ENCODE measurements at places on chromosomes 4 and X. TPM values are rescaled to one million over a fixed set of nuclear protein-coding genes. Genes with fewer than 3 reads are reported as not detected.
A peak's percentile ranks its signal among the peaks of the same experiment; 100 is the strongest.

Gene CNGA1
- total RNA-seq = not detected

Gene ALAS2
- not detected for total RNA-seq

Gene BEX1
- not detected for total RNA-seq

Gene SRPX2
- not detected for total RNA-seq

Gene APLN
- not detected for total RNA-seq

Gene UGT2B17
- not detected for total RNA-seq

DNA sequence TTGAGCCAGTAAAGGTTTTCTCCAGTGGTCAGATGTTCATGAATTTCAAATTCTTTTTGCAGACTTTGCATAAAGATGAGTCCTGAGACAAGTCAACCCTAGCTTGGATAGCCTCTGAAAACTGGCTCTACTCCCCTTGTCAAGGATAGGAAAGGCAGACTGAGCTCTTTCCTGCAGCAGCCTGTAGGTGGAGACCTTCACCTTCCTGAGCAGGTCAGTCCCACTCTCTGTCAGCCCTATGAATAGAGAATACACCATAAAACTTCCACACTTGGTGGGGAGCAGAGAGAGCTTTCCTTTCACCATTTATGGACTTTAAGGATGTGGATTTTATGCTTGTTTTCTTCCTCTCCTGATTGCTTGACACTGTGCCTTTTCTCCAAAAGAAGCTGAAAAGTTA is 41.9 kb downstream of the PCDH19 start:
- no peaks in the 10 kb centered on the region for H3K36me3 ChIP-seq
- DNase-seq = no peak

- no peaks in the 10 kb centered on the region for H3K4me1 ChIP-seq
- no peak overlapping the region for H3K27ac ChIP-seq
- no peak overlapping the region for H3K4me3 ChIP-seq
- no peaks in the 10 kb centered on the region for H3K27me3 ChIP-seq
- no peaks in the 10 kb centered on the region for H3K36me3 ChIP-seq
Observed at GRCh38 chr4:188175288-188175687, 36.0 kb downstream of the TRIML1 start.

DNA sequence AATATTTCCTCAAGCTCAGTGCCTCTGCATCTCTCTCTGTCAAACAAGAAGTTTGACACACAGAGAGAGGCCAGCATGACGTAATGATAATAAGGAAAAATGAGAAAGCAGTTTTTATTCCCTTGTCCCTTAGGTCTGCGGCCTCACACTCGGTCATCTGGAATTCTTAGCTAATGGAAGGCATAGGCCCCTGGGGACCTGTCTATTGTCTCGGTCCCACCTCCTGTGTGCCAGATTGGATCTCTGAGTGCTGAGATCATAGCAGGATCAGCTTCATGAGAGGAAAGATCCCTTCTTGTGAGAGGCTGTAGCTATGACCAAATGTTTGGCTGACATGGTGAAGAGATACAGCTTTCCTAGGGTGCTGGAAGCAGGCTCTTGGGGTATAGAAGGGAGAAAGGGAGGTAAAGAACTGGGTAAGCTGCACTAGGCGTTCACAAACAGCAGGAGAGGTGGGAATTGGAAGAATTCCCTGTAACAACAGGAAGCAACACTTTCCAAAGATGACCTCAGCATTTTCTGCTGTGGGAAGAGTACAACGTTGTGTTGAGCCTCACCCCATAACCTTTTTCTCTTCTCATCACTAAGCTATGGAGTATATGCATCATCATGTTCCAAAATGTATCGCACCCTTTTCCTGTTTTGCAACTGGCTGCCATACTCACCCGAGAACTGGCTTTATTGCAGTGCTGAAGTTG is 20.2 kb downstream of the TMEM31 start:
- no peak for DNase-seq
- H3K4me1 ChIP-seq = peaks cover 3% of the 10 kb centered on the region

DNA sequence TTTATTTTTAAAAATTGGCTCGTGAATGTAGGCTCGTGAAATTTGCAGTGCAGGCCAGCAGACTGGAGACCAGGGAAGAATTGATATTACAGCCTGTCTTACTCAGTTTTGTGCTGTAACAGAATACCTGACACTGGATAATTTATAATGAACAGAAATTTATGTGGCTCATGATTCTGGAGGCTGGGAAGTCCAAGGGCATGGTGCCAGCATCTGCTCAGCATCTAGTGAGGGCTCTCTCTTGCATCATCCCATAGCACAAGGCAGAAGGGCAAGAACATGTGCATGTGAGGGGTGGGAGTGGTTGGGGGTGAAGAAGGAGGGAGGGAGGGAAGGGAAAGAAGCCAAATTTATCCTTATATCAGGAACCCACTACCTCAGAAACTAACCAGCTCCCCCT is 13.7 kb upstream of the CLTRN start:
- H3K27ac ChIP-seq = no peak overlapping the region
- DNase-seq = no peak

DNA sequence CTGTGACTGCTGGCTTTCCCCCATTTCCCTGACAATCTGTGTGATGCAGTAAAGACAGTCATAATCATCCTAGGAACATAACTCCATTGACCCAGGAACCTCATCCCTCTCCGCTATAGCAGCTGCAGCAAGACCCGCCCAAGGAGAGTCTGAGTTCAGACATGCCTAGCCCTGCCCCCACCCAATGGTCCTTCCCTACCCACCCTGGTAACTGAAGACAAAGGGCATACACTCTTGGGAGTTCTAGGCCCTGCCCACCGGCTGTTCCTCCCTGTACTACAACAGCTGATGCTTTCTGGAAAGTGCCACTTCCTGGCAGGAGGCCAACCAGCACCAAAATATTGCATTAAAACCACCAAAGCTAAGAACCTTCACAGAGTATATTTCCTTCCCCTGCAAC is 1035.6 kb downstream of the C4orf33 start:
- H3K27ac ChIP-seq = no peak overlapping the region
- H3K36me3 ChIP-seq = no peaks in the 10 kb centered on the region
- no peak for DNase-seq
- no peak overlapping the region for H3K4me3 ChIP-seq
- H3K4me1 ChIP-seq = no peaks in the 10 kb centered on the region
- H3K27me3 ChIP-seq = no peaks in the 10 kb centered on the region

DNA sequence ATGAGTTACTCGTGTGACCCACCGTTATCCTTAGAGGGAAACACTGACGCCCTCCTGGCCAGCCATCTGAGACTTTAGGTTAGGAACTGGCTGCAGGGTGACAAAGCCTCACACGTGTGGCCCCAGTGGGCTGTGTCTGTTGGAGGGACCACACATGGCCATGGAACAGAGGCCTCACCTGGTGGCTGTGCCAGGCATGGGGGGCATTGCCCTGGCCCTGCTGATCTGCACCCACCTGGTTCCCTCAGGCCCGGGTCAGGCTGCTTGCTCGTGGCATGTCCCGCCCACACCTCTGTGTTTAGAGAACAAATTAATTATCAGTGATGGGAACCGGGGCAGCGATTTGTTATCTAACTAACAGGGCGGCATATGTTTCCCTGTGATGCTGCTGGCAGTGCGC is 100.9 kb upstream of the PSAPL1 start:
- no peaks in the 10 kb centered on the region for H3K36me3 ChIP-seq
- no peak overlapping the region for H3K27ac ChIP-seq
- H3K4me3 ChIP-seq = no peak overlapping the region
- peaks cover 1% of the 10 kb centered on the region for H3K4me1 ChIP-seq
- DNase-seq = no peak
- H3K27me3 ChIP-seq = no peaks in the 10 kb centered on the region

- H3K4me3 ChIP-seq = no peak overlapping the region
- no peaks in the 10 kb centered on the region for H3K36me3 ChIP-seq
- H3K27ac ChIP-seq = no peak overlapping the region
- H3K27me3 ChIP-seq = peaks cover 3% of the 10 kb centered on the region
- no peaks in the 10 kb centered on the region for H3K4me1 ChIP-seq
- no peak for DNase-seq
Observed at GRCh38 chrX:69279234-69279633, 114.0 kb upstream of the PJA1 start.

DNA sequence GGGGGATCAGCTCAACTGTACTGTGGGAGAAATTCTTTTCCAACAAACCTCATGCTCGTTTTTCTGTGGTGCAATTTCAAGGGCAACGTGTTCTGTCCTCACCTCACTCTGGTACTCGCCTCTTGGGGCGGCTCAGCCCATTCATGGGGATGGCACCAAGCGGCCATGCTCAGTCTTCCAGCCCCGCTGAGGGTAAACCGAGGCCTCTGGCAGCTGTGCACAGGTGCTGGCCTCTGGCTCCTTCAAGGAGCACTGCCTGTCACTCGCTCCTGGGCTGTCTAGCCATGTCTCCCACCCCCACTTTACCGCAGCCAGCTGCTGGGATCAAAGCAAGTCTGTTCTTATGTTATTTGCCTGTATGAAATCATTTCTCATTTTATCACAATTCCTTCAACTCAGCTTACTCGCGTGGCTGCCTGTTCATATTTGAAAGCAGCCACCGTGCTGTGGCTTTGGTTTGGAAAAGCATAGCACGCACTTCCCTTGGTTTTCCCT is 70.2 kb downstream of the MTMR1 start:
- H3K36me3 ChIP-seq = peaks cover 32% of the 10 kb centered on the region
- H3K27me3 ChIP-seq = no peaks in the 10 kb centered on the region

GRCh38 chr4:172786039-172786792 is 382.4 kb upstream of the GALNT7 start:
- no peak overlapping the region for H3K27ac ChIP-seq
- no peak for DNase-seq
- no peaks in the 10 kb centered on the region for H3K4me1 ChIP-seq
- no peak overlapping the region for H3K4me3 ChIP-seq

DNA sequence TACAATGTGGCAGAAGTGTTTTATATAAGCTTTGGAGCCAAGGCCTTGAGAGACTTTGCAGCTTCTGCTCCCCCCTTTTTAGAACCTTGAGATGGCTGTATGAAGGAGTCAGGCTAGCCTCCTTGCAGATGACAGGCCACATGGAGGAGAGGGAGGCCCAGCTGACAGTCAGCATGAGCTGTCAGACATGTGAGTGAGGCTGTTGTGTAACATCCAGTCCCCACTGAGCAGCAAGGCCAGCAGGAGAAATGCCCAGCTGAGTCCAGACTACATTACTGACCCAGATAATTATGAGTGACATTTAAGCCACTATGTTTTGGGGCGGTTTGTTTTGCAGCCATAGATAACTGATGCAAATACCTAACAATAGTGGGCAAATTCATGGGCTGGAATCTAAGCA is 515.3 kb upstream of the ARX start:
- no peak overlapping the region for H3K27ac ChIP-seq
- H3K4me3 ChIP-seq = no peak overlapping the region
- no peaks in the 10 kb centered on the region for H3K4me1 ChIP-seq
- no peak for DNase-seq
- no peaks in the 10 kb centered on the region for H3K36me3 ChIP-seq
- H3K27me3 ChIP-seq = no peaks in the 10 kb centered on the region

GRCh38 chrX:85037114-85037513 is 33.4 kb downstream of the APOOL start:
- DNase-seq = no peak
- H3K4me3 ChIP-seq = no peak overlapping the region
- no peaks in the 10 kb centered on the region for H3K36me3 ChIP-seq

DNA sequence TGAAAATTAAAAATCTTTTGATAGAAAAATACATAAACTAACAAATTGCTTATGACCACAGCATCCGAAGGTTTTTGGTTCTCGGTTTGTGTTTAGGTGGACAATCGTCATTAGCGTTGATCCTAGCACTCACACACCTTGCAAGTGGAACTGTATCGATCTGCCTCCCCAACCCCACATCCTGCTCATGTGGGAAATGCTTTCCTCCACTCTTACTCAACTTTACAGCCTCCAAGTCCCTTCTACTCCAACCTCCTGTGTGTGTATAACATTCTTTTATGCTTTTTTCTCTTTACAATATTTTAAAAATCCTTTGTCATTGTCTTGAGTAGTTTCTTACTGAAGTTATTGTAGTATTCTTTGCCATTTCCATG is 15.6 kb upstream of the TMEM131L start:
- no peaks in the 10 kb centered on the region for H3K27me3 ChIP-seq
- no peaks in the 10 kb centered on the region for H3K36me3 ChIP-seq
- peaks cover 12% of the 10 kb centered on the region for H3K4me1 ChIP-seq
- peak overlapping the region; percentile 70 for H3K4me3 ChIP-seq

DNA sequence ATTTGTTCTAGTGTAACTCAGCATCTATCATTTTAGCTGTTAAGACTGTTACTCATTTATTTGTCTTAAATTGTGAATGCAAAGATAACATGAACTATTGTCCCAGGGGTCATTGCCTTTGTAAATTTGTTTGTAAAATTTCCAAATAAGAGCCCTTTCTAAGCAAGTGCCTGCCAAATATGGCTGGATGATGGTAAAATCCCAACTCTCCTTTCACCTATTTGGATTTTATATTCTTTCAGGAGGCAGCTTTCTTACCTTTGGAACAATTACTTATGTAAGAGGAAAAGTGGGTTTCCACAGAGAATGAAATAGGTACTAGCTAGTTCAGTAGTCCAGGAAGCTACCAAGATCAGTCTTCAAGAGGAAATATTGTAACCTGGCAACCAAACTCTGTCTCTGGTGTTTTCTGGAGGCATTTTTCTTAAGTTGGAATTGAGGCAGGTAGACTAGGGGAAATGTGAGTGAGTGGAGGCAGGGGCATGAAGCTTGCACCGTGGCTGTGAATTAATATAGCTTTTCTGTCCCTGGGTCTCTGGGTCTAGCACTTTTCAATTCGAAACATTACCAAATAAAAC is 363.0 kb upstream of the ZCCHC13 start:
- no peaks in the 10 kb centered on the region for H3K27me3 ChIP-seq
- no peak for DNase-seq
- H3K4me3 ChIP-seq = no peak overlapping the region
- no peak overlapping the region for H3K27ac ChIP-seq

GRCh38 chr4:61408861-61409260 is 208.7 kb downstream of the ADGRL3 start:
- no peaks in the 10 kb centered on the region for H3K4me1 ChIP-seq
- H3K36me3 ChIP-seq = no peaks in the 10 kb centered on the region
- H3K27me3 ChIP-seq = no peaks in the 10 kb centered on the region
- no peak for DNase-seq
- no peak overlapping the region for H3K4me3 ChIP-seq

- no peak overlapping the region for H3K4me3 ChIP-seq
- no peak overlapping the region for H3K27ac ChIP-seq
- H3K4me1 ChIP-seq = no peaks in the 10 kb centered on the region
- H3K36me3 ChIP-seq = no peaks in the 10 kb centered on the region
Observed at GRCh38 chr4:136637071-136637777, 895.1 kb downstream of the PCDH18 start.

DNA sequence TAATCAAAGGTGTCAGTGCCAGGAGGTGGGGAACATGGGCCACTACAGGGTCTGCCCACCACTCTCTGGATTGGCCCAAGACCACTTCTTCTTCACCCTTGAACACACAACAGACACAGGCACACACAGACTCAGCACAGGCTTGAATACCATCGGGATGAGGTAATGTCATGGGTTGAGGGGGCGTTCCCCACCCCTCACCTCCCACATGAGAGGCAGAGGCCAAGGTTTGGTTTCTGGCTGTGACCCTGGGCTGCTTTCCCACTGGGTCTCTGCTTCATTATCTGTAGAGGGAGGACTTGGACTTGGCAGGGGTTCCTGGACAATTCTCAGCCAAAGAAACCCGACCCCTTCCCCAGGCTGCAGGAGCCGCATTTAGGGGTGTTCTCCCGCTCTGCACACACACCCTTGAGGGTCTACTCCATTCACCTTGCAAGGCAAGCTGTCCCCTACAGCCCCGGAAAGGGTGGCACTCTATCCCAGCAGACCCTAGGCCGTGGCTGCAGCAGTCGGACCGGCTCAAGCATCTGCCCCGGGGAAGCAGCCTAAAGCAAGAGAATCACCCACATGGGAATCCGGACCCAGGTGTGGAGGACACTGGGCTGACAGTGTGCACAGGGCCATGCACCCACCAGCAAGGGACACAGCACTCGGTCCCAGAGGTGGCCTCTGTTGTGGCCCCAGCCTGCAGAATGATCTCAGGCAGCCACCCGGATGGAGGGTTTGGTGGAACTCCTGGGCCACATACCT is 62.4 kb downstream of the TRMT44 start:
- no peak overlapping the region for H3K27ac ChIP-seq
- H3K4me1 ChIP-seq = peaks cover 2% of the 10 kb centered on the region
- H3K36me3 ChIP-seq = no peaks in the 10 kb centered on the region
- H3K4me3 ChIP-seq = no peak overlapping the region
- H3K27me3 ChIP-seq = no peaks in the 10 kb centered on the region
- DNase-seq = no peak

Measured in naive thymus-derived CD8-positive, alpha-beta T cell (primary cell).